Stomach (tissue), 19 donors: ENCODE measurements at places on chromosomes 5 and 9. TPM values are rescaled to one million over a fixed set of nuclear protein-coding genes. Genes with fewer than 3 reads are reported as not detected.

DNA sequence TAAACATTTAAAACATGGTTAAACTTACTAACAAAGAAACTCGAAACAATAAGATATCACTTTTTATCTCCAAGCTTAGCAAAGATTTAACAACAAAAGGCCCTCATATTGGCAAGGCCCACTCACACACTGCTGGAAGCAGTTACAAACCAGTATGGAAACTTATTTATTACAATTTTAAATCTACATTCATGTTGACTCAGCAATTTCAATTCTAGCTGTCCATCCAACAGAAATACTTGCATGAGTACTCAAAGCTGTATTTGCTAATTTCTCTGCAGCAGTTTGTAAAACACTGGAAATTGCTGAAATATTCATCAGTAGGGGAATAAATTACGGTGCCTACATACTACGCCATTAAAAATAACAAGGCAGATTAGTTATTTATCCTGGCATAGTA, 2.8 kb upstream of the DNAJA1 start:
- DNase-seq, result no peak

- DNase-seq, result peak; percentile 62
These were observed 243.9 kb upstream of the ATP10B start for GRCh38 chr5:161095953-161096352.

GRCh38 chr5:145072889-145073288, 762.3 kb downstream of the PRELID2 start:
- DNase-seq, result peak; percentile 25

The FOXD4L6 gene
- total RNA-seq, result not detected

DNA sequence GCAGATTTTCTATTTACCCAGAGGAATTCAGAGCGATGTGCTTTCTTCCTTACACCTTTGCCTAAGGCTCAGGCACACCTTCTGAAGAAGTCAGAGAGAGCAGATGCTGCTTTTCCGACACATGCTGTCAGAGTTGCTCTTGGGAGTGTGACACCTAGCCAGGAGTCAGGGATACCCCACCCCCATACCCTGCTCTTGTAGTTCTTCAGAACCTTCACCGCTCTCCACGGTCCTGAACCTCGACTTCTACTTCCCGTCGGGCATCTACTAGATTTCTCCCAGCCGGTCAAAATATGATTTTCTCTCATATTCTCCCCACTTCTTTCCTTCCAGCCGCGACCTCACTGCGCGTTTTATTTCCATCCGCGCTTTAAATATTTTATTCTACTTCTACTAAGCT, 1.7 kb downstream of the GRIN3A start:
- no peak for DNase-seq

GRCh38 chr5:127988146-127988760, 95.3 kb upstream of the SLC12A2 start:
- DNase-seq, result no peak

- DNase-seq, result no peak
These were observed 31.9 kb upstream of the TBC1D2 start for GRCh38 chr9:98287384-98287783.

The KIAA1958 gene
- 11.7 TPM for total RNA-seq

DNA sequence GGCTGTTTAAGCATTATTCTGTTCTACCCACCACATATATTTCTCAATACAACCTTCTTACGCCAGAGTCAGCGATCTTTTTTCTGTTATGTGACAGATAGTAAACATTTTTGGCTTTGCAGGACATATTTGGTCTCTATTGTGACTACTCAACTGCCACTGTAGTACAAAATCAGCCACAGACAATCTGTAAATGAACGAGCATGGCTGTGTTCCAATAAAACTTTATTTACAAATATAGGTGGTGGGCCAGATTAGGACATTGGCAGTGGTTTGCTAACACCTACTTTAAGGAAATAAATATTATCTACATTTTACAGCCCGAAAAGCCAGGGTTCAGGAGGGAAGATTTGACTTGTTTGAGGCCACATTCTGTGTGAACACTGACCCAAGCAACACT, 40.2 kb upstream of the FBXW11 start:
- DNase-seq, result no peak

The SPATA9 gene
- 0.55 TPM for total RNA-seq

The OR5C1 gene
- total RNA-seq, result not detected

The SHISAL2B gene
- not detected for total RNA-seq

The KCNN2 gene
- total RNA-seq, result 9.4 TPM

GRCh38 chr5:80662108-80662507, 7.3 kb upstream of the DHFR start:
- DNase-seq, result no peak

The SPINK13 gene
- total RNA-seq, result not detected

DNA sequence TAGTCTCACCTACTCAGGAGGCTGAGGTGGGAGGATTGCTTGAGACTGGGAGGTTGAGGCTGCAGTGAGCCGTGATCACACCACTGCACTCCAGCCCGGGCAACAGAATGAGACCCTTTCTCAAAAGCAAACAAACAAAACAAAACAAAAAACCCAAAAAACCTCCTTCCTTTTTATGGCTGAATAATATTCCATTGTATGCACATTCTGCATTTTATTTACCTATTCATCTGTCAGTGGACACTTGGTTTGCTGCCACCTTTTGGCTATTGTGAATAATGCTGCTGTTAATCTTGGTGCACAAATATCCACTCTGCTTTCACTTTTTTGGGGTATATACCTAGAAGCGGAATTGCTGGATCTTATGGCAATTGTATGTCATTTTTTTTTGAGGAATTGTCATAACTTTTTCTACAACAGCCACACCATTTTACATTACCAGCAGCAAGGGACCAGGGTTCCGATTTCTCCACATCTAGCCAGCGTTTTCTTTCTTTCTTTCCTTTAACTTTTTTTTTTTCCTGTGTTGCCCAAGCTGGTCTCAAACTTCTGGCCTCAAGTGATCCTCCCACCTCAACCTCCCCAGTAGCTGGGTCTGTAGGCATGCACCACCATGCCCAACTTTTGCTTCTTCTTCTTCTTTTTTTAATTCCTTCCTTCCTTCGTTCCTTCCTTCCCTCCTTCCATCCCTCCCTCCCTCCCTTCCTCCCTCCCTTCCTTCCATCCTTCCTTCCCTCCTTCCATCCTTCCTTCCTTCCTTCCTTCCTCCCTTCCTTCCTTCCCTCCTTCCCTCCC, 30.6 kb downstream of the NKX2-5 start:
- DNase-seq, result no peak

The SPAG8 gene
- total RNA-seq, result not detected

- peak; percentile 71 for DNase-seq
These were observed 6.9 kb downstream of the FGD3 start for GRCh38 chr9:92954049-92954861.

- no peak for DNase-seq
These were observed 121.4 kb upstream of the TMEM161B start for GRCh38 chr5:88390096-88390441.

The TMEM174 gene
- total RNA-seq, result not detected

DNA sequence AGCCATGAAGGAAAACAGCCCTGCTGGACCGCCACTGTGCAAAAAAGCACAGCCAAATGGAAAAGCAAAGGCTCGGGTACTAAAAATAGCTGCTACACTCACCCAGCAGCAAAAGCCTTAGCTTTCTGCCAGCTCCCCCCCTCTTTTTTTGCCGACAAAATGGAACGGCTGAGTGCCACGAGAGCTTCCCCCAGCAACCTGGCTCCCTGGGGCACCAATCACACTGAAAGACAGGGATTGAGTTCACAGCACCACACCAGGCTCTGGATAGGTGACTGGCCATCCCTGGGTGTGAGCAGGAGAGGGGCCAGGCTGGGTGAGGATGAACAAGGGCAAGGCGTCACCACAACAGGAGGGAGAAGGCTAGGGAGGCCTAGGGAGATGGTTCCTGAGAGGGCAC, 66.7 kb downstream of the SIL1 start:
- DNase-seq, result peak; percentile 83

- DNase-seq, result no peak
These were observed 294.0 kb upstream of the SMARCA2 start for GRCh38 chr9:1721196-1721595.

DNA sequence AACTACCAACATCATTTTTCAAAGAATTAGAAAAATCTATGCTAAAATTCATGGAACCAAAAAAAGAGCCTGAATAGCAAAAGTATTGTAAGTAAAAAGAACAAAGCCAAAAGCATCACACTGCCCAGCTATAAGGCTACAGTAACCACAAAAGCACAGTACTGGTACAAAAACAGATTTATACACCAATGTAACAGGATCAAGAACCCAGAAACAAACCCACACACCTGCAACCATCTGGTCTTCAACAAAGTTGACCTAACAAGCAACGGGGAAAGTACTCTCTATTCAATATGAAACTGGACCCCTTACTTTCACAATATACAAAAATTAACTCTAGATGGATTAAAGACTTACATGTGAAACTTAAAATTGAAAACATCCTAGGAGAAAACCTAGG, 94.2 kb upstream of the TARS1 start:
- DNase-seq, result no peak

DNA sequence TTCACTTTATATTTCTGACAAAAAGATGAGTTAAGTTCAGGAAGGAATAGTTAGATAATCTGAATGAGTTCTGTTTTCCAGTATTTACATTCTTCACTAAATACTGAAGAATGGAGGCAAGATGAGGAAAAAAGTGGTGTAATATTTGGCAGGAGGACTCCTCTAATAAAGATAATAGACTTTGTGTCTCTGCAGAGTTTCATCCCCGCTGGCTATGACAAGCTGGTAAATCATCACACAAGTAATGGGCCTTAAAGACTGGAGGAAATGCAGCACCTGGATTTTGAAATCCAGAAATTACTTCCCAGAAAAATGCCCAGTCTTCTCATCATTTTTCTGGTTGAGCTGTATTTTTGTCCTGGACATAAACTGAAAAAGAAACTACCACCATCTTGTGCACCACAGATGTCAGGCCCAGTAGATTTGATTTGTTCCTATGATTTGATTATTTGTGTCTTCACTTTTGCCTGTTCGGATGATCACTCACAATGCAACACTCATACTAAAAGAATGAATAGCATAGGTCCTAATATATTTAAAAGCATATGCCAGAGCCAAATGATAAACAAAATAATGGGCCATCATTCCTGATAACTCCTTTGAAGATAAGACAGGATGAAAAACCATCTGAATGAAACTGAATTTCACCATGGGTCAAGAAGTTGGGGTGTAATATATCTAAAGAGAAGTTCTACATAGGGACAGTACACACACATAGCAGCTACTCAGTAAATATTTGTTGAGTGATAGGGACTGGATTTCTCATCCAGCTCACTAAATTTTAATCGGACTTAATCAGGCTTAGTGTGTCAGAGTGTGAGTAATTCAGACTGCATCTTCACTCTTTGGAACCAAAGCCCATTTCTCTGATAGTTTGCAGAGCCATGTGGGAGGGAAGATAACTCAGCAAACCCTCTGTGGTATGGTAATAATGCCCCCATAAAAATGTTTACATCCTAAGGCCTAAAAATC, 200.5 kb downstream of the HINT1 start:
- DNase-seq, result no peak

GRCh38 chr5:44246986-44247385, 142.2 kb downstream of the FGF10 start:
- DNase-seq, result no peak

GRCh38 chr5:142386137-142387023, 61.6 kb upstream of the SPRY4 start:
- DNase-seq, result peak; percentile 47

The PCDHA9 gene
- total RNA-seq, result not detected

The IFNA2 gene
- not detected for total RNA-seq

GRCh38 chr9:85942913-85943709, 2.2 kb downstream of the NAA35 start:
- DNase-seq, result no peak

The IRF1 gene
- 256 TPM for total RNA-seq

The MCIDAS gene
- 4.6 TPM for total RNA-seq

- no peak for DNase-seq
These were observed 38.7 kb downstream of the LURAP1L start for GRCh38 chr9:12813533-12813932.

DNA sequence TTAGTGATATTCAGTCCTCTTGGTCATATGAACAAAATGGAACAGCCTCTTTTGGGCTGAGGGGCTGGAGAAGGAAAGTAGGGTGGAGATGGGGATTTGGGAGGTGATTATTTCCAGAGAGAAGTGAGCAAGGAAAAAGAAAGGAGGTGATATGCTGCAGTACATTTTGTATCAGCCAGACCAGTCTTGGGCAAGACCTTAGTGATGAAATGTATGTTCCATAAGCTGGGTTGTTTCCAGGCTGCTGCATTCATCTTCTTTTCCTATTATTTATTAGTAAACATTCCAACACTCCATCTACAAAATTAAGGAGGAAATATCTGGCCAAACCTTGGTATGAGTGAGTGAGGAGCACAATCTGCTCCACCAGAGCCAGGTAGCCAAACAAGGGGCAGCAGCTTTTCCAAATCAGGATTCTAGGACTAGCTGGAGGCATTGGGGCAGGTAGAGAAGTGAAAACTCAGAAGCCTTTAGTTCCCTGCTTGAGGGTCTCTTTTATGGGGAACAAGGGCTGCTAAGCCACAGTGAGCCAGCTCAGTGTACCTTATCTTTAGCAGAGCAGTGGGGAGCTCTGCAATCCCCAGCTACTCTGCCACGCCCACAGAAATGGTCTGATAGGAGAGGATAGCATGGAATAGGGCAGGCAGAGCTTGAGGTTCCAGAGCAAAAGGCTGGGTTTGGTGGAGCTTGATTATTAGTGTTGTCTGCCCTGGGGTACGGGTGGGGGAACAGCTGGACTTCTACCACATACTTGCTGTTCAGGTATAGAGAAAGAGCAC, 19.5 kb downstream of the RAD1 start:
- DNase-seq, result peak; percentile 12

DNA sequence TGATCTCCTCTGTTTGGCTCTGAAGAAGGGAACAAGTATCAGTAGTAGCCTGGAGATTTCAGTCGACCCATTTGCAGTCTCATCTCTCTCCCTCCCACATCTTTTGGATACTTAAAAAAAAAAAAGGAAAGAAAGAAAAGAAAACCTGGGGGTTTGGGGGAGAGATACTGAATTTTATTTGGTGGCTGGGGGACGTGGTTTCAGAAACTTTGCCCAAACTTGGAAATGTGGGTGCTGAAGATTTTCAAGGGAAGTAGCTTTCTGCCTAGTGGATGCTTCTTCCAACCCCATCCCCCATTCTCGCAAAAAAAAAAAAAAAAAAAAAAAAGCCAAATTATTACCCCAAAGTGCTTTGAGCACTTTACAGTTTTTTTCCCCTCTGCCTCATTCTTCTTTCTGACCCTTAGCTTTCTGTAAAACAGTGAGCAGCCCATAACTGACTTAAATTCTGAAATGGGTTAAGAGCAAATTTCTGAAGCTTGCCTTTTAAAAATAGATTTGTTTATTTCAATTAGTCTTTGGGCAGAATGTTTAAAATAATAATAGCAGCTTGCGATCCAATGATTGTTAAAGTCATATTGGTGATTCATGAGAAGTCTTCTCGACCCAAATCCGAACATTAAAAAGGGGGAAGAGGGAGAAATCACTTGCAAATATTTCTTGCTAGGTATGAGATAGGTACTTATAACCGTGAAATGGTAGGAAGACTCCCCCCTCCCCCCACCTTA, 894 bp downstream of the FST start:
- DNase-seq, result no peak

The AQP3 gene
- total RNA-seq, result 37.5 TPM

GRCh38 chr5:68046445-68046844, 169.1 kb upstream of the PIK3R1 start:
- no peak for DNase-seq
